ENCODE measurements at places on chromosomes 6 and 20.
A peak's percentile ranks its signal among the peaks of the same experiment; 100 is the strongest.

GRCh38 chr6:24630856-24631505, 15.0 kb downstream of the KIAA0319 start:
- no peak for DNase-seq

- no peak for DNase-seq
Observed at GRCh38 chr6:108714101-108714765, 134.0 kb upstream of the ARMC2 start.

- DNase-seq, result no peak
Observed at GRCh38 chr20:38023181-38024001, 9.9 kb downstream of the TTI1 start.

DNA sequence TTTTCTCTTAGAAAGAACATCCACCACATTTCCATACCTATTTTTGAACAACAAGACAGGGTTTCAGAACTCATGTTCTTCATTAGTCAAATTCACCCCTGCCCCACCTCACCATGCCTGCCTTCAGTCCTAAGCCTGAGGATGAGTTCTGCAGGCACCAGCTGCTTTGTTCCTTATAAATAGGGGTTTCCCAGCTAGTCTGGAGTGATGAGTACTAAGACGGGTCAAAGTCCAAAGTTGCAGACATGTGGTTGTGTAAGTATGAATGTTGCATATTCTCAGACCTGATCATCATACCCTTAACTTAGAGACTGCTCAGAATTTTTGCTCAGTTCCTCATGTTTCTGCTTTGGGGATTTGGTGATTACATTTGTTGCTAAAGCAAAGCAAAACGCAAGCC, 257.7 kb upstream of the CDYL start:
- no peak for DNase-seq

- DNase-seq, result no peak
Observed at GRCh38 chr6:32386040-32386439, 14.3 kb upstream of the TSBP1 start.

GRCh38 chr20:52213995-52214394, 22.4 kb upstream of the ZFP64 start:
- DNase-seq, result no peak

GRCh38 chr6:136732889-136733288, 59.4 kb downstream of the MAP3K5 start:
- no peak for DNase-seq

DNA sequence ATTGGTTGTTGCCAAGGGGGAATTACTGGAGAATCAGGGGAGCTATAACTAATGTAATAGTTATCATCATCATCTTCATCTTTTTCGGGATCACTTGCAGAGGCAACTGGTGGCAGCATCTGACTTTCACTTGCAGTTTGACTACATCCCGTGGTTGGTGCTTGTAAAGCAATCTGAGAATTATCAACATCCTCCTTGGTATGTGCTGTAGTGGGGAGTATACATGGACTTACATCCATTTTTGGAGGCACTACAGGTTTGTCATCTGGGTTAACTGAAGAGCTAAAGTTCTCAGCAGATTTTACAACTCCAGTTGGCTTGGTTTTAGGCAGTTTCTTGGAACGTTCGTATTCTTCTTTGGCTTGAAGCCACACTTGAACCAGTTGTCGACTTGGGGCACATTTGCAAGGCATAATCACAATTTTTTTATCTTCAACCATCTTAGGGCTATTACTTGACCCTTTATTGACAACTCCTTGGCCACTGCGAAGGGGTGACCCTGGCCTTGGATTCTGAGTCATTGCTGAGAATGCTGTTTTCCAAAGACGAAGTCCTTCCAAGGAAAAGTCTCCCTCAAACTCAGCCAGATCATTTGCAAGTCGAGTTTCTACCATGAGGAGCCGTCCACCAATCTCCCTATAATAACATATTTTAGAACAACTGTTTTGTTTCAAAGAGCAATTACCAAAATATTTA, 115.5 kb downstream of the REV3L start:
- DNase-seq, result no peak

- no peak for DNase-seq
Observed at GRCh38 chr20:49669601-49670189, 44.0 kb downstream of the B4GALT5 start.

GRCh38 chr6:46189726-46190125, 18.9 kb upstream of the ENPP5 start:
- no peak for DNase-seq

GRCh38 chr6:138685257-138685656, 88.3 kb upstream of the CCDC28A start:
- DNase-seq, result no peak

GRCh38 chr6:28373925-28374324, 24.2 kb downstream of the ZKSCAN3 start:
- DNase-seq, result no peak

- DNase-seq, result no peak
Observed at GRCh38 chr6:47573109-47573508, 95.5 kb downstream of the CD2AP start.

DNA sequence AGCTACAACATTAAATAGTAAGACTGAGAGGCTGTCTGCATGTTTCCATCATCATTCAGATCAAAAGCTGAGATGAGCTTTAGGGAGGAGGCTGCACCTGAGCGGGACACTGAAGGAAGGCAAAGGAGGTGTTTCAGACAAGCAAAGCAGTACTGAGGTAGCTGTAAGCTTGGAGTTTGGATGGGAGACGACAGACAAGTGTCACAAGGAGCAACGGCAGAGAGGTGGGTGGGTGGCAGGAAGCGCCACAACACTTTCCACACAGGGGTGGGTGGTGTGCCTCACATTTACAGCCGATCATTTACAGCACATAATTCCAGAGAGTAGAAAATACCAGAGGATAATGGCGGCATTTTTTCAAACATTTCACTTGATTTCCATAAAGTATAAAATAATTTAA, 205.5 kb upstream of the SHLD1 start:
- no peak for DNase-seq

- no peak for DNase-seq
Observed at GRCh38 chr6:47262231-47262630, 47.5 kb downstream of the TNFRSF21 start.

GRCh38 chr6:62623846-62624532, 338.0 kb upstream of the KHDRBS2 start:
- no peak for DNase-seq

GRCh38 chr20:17712201-17712600, 12.4 kb downstream of the BANF2 start:
- no peak for DNase-seq

GRCh38 chr6:3808199-3808598, 41.0 kb upstream of the FAM50B start:
- no peak for DNase-seq

GRCh38 chr20:44384423-44385027, 29.0 kb downstream of the HNF4A start:
- peak; percentile 85 for DNase-seq

- no peak for DNase-seq
Observed at GRCh38 chr20:40743141-40743775, 54.2 kb upstream of the MAFB start.

- DNase-seq, result no peak
Observed at GRCh38 chr20:53174454-53174853, 202.3 kb downstream of the TSHZ2 start.

DNA sequence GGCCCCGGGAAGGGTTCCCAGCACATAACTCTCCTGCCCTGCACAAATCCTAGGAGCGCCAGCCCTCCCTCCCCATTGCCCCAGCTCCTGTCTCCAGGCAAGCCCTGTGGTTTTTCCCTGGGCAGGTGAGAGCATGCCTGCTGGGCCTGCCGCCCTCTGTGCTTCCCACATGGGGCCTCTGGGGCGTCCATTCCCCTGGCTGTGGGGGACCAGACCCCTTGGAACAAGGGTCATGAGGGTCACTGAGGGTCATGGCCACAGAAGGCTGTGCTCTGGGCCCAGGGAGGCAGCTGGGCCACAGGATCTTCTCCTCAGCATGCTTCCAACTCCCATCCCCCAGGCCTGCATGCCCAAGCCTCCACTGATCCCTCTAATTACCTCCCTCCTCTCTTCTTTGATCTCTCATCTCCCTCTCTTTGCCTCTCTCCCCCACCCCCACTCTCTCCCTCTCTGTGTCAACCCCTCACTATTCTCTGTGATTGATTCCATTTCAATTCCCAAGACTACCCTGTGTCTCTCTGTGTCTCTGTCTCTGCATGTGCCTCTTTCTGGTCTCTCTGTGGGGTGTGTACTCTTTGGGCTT, 6.1 kb downstream of the MDFI start:
- DNase-seq, result no peak

GRCh38 chr6:32058511-32058963, 20.3 kb downstream of the CYP21A2 start:
- no peak for DNase-seq

DNA sequence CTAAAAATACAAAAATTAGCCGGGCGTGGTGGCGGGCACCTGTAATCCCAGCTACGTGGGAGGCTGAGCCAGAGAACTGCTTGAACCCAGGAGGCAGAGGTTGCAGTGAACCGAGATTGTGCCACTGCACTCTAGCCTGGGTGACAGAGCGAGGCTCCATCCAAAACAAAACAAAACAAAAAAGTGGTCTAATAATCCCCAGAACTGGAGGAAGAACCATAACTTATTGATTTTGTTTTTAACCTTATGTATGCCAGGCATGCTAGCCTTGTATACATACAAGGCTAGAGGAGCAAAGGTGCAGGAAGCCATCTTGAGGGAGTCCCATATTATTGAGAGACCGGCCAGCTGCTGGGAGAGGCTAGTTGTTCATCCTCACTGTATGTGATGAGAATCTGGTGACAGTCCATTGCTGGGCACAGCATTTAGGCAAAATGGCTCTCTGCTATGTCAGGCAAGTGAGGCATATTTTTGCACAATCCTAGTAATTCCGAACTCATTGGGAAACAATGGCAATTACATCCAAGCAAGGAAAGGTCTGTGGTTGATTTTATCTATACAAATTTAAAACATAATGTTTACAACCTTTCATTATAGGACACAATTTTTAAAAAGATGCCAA, 18.0 kb downstream of the HFE start:
- no peak for DNase-seq

- no peak for DNase-seq
Observed at GRCh38 chr6:79372757-79373156, 138.3 kb upstream of the HMGN3 start.

DNA sequence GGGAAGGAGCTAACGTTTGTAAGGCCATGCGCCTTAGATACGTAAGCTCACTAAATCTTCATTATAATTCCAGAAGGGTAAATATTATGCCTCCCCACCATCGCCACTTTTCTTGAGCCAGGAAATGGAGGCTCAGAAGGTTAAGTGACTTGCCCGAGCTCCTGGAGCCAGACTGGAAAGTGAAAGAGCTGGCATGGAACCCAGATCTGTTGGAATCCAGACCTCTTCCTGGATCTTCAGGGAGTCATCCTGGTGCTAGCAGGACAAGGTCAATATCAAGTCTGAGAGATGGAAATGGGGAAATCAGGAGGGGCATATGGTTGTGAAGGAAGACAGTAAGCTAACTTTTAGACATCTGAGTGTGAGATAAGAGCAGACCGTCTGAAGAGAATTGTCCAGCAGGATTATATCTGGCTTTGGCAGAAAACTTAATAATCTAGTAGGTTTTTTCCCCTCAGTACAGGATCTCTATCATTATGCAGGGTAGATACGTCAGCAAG, 6.2 kb downstream of the TMEM200A start:
- no peak for DNase-seq

DNA sequence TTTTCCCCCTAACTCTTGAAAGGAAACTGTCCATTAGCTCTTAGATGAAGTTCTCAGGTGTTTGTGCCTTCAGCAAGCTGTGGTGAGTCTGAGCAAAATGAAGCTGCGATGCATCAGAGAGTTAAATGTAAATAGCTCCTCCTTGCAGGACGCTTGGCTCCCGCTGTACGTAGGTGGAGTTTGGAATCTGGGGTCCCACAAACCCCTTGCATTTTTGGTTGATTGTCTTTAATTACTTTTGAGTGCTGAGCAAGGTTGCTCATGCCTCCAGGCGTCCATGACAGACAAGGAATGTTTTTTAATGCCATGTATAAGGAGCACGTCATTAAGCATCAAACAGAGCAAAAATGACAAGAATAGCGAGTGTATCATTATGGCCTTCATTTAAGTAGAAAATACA, 300.5 kb downstream of the TFAP2C start:
- DNase-seq, result no peak

DNA sequence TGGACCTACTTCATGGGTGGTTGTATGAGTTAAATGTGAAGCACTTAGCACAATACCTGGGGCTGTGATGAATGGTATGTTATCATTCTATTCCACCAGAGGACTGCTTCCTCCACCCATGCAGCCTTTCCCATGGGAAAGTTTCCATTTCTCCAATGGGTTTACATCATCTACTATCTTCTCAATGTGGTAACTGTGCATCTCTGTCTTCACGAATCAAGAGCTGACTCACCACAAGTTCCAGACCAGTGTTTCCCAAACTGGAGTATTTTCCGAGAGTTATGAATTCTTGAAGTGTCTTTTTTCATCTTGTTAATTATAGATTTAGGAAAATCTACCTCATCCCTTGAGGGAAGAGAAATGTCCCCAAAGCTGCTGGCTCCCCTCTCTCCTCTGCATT, 182.8 kb downstream of the UNC5CL start:
- DNase-seq, result no peak

DNA sequence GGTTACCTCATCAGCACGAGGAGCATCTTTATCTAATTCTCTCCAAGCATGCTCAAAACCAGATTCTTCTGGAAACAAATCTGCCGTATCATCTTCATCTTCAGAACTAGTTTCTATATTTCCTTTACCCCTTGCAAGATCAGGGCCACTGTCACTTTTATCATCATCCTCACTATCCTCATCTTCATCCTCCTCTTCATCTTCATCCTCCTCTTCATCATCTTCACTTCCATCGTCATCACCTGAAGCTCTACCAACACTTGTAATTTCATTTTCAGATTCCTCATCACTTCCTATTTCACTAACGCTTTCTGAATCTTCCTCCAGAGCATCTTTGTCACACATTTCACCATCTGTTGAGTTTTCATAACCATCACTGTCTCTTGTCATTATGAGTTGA, 8.9 kb downstream of the ESF1 start:
- DNase-seq, result no peak

DNA sequence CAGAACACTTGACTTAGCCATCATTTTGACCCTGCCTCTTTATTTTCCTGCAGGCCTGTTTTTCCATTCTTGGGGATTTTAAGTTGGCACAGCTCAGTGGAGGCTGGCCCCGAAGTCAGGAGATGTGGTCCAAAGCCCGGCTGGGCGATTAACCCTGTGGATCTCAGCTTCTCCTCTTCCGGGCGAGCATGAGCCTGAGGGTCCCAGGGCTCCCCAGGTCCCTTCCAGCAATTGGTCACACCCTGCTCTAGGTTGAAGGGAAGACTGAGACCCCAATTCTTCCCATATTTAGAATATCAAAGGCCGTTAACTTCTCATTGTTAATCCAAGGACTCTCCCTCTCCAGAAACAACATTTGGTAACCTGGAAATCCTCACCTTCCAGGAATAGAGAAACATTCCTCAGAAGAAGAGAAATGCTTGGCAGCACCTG, 2.3 kb downstream of the THBS2 start:
- no peak for DNase-seq

- DNase-seq, result no peak
Observed at GRCh38 chr6:43658161-43658560, 13.3 kb downstream of the RSPH9 start.

DNA sequence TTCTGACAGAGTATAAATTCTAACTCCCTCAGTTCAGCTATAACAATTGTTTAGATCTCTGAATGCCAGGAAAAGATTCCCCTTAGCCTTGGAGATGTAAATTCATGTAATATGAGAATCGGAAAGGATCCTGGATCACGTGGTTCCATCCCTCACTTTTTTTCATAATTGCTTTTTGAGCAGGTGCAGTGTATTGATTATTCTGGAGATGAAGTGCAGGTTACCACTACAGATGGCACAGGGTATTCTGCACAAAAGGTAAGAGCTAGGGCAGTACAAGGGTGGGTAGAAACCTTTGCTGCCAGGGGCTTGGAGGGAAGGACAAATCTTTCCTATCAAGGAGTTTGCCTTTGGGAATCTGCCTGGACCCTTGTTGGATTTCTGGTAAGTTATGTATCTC, 52.7 kb downstream of the KDM1B start:
- DNase-seq, result no peak

Data from activated gamma-delta T cell treated with Interleukin-2 at 50 U/mL for 16 hours (primary cell).